Activated CD4-positive, alpha-beta T cell treated with anti-CD3 and anti-CD28 coated beads for 24 hours (primary cell): ENCODE measurements at places on chromosomes 1 and 21.

GRCh38 chr1:25847929-25848328, 11.3 kb downstream of the AUNIP start:
- no peak for DNase-seq

DNA sequence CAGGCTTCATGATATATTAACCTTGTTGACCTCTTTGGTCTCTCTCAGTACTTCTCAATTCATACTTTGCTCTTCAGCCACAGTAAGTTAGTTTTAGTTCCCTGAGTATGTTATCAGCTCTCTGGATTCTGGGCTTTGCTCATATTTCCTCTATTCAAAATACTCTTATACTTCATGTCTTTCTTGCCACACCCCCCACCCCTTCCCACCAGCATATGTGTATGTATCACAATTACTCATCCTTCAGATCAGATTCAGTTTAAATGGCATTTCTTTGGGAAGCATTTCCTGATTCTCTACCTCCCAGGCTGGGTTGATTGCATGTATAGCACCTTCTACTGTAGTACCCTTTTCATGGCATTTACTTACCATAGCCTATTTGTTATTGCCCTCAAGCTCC, 28.3 kb downstream of the SLC30A7 start:
- DNase-seq = no peak

GRCh38 chr21:42310411-42311001, 4.7 kb downstream of the TFF3 start:
- DNase-seq = no peak

GRCh38 chr1:150963321-150964163, 11.1 kb downstream of the CERS2 start:
- DNase-seq = no peak

DNA sequence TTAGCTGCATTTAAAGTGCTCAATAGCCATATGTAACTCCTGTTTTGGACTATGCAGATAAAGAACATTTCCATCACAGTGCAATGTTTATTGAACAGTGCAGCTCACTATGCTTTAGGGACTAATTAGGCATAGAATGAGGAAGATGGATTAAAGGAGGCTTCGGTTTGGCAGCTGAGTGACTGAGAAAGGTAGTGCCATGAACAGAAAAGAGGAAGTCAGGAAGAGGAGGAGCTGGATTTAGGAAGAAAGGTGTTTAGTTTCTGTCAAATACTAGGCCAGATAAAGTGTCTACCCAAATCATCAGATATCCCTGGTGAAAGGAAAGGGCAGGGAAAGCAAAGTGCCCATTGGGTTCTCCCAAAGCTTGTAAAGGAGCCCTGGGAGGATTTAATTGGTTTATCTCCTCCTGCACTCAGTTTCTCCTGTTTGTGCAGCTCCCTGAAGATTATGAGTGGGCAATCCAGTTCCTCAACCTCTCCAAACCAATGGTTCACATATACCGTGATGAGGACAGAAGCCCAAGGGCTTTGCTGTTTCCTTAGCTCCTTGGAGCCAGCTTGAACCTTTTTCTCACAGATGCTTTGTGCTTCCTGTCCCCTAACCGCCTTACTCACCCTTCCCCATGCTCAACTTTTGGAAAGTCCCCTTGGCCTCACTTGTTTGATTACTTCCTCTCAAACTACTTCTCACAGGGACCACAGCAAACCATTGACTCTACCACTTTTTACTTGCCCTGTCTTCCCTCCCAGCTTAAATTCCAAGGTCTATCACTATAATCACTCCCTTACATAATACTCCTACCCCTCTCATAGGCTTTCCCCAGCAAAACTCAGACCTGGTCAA, 3.5 kb upstream of the RAP1A start:
- DNase-seq = no peak

DNA sequence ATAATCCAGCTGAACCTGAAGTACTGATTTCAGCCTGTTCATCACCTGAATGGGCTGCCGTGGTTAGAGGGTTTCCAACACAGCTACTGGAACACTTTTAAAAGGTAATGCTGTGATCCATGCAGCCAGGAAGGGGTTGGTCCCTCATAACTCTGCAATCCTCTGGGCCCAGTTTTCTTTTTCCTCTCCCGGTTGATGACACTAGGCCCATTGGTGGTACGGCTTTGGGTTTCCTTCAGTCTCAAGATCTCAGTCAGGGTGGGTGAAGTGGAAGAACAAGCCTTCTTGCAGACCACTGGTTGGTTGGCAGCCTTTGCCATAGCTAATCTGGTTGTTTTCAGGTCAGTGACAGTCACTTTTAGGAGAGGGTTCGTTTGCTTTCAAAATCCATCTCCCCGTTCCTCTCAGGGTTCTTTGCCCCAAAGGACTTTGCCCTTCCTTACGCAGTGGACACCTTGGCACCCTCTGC, 502 bp upstream of the SLC35A3 start:
- no peak for DNase-seq

DNA sequence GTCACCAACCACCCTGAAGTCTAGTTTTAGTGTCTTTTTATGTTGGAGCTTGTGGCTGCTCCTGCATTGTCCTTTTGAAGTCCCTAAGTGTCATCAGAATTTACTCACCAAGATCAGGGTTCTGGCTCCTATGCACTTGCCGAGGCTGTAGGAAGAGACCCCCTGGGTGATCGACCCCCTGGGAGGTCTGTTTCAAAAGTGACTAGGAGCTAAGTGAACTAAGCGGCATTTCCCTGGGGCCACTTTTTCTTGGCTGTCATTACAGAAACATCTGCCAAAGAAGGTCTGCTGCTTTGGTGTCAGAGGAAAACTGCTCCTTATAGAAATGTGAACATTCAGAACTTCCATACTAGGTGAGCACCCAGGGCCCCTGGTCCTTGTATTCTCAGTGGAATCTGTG, 39.4 kb downstream of the ACTN2 start:
- no peak for DNase-seq

DNA sequence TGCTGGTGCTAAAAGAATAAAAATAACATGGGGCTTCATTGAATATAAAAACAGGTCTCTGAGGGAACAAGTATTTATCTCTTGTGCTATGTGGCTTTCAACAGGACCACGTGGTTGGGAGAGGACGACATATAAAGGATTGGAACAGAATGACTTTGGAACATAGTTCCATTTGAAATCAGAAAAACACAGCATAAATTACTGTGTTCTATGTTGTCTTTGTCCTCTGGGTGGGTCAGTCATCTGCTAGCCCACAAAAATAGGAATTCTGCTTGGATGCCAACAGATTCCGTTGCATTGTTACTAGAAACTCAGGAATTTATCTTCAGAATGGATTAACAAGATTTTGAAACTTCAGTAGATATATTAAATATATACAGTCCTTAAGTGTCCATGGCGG, 5.9 kb downstream of the CEP85 start:
- no peak for DNase-seq

- DNase-seq = peak; percentile 43
Measured at GRCh38 chr1:156836041-156836654, 19.5 kb upstream of the SH2D2A start.

- no peak for DNase-seq
Measured at GRCh38 chr1:119715542-119715941, 3.8 kb downstream of the PHGDH start.

DNA sequence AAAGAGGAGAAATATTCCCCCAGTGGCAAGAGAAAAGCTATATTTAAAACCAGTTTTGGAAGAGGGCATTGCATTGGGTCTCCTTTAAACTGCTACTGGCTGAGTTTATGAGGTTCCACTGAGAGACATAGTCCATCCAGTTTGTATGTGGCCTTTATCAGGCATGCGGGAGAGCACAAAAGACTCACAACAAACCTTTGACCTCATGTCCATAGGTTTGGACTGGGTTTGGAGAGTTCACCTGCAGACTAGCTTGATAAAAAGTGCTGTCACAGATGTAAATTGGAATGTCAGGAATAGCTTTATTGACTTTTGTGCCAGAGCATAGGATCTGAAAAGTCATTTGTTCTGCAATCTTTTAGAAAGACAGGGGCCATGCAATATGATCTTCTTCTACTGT, 131.0 kb upstream of the NRIP1 start:
- no peak for DNase-seq

- no peak for DNase-seq
Measured at GRCh38 chr1:215631489-215631888, 64.4 kb downstream of the KCTD3 start.

DNA sequence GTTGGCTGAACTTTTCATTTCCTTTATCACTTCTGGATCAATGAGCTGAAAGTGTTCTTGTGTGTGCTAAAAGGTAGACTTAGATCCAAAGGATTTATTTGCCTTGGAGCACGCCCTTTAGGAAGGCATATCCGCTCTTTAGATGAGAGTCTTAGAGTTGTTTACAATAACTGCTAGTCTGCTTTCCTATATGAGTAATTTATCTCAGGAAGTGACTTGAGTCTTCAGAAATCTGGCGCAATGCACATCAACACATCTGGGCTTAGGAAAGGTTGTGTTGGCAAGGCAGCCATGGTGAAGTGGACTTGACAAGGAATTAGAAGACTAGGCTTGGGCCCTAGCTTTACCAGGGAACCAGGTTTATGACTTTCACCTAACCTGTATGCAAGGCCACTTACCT, 204.1 kb upstream of the PTGFR start:
- DNase-seq = no peak

DNA sequence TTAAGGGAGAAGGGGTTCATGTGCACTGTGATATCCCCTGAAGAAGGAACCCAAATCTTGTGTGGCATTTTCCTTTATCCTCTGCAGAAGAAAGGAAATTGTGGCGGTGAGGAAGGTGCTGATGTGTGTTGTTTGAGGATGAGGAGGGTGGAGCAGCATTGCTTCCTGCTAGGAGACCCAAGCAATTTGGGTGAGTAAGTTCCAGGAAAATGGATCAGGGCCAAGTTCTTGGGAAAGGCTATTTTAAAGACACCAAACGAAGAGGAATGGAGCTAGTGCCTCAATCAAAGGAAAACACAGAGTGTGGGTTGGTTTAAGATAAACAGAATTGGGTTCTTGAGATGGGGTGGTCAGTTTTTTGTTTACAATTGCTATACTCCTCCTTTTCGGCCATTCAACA, 86.7 kb upstream of the MARK1 start:
- no peak for DNase-seq

GRCh38 chr1:225710804-225711203, 57.9 kb upstream of the ENAH start:
- no peak for DNase-seq

- no peak for DNase-seq
Measured at GRCh38 chr1:218683242-218683641, 338.1 kb downstream of the TGFB2 start.

DNA sequence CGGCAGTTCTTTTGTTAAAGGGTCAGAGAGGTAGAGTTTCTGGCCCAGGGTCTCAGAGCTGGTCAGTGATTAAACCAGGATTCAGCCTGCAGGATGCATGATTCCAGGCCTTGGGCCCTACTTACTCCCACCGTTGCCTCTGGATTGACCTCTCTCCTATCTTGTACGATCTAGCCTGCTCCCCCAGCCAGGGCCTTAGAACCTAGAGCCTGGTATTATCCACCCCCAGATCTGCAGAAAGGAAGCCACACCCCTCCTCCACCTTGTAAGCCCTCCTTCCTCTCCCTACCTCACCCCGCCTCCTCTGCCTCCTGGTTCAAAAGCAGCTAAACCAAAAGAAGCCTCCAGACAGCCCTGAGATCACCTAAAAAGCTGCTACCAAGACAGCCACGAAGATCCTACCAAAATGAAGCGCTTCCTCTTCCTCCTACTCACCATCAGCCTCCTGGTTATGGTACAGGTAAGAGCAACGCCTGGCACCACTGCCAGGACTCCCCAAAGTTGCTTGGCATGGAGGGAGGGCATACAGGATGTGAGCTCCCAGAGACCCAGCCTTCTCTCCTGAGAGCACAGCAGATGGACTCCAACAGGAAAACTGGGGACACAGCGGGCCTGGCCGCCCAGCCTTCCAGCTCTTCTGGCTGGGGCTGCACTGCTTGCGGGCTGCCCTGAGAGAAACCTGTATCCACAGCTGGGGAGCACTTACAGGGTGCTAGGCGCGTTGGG, at the start of gene CD52:
Gene CD52 (plus strand): TSS at position 347 of the 726 bp plus-strand sequence. CDS start 60 bp downstream, at position 407.
- DNase-seq = peak; percentile 65

- no peak for DNase-seq
Measured at GRCh38 chr1:211613108-211613947, 34.4 kb upstream of the SLC30A1 start.

DNA sequence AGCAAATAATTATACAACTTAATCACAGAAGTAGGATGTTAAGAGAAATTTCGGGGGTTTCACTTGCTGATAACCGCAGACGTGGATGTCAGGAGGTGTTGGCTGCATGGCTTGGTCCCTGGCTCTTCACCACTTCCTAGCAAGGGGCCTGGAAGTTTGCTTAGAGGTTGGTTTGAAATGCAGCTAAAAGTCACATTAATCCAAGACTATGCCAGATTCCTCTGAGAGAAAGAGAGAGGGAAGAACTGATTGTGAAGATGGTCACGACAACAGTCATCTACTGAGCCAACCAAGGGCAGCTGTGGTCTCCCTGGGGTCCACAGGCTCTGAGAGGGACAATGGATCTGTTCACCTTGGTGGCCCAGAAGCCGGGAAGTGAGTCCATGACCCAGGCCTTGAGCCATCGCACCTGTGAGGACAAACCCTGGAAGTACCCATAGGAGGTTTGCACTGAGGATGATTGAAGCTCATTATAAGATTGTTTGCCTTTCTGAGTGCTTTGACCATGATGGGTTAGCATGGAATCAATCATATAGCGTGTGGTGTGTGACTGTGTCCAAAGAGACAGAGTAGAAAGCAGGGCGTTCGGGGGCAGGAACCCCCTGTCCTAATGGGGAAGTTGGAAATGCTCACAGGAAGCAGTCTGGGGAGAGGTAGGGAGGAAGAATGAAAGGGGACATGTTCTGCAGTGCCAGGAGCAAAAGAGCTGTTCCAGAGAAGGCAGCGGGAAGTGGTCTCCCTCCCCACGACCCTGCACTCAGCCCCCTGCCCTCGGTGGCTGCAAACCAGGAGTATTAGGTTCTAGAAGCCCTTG, 47.1 kb downstream of the UMODL1 start:
- no peak for DNase-seq

DNA sequence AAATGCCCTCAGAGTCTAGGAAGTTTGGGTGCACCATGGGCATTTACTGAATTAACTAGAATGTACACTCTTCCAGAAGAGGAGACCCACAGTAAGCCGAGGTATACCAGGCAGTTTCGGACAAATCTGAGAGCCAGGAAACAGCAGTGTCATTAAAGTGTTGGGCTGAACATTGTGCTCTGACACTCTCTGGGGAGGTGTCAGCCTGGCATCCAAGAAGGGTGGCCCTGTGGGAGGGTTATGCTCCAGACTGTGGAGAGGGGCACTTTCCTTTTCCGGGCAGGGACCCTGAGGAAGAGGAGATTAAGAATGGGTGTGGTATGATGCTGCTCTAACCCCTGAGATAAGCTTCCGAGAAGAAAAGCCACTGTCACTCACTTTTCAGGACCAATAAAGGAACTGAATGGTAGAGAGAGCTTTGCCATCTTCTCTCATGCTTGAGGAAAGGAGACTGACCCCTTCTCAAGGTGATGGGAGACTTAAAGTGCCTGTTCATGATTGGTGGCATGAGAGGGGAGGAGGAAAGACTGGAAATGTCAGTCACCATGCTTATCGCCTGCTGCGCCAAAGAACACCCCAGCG, 98.2 kb downstream of the UCK2 start:
- DNase-seq = no peak
